ENCODE measurements at places on chromosomes 2 and 18. TPM values are rescaled to one million over a fixed set of nuclear protein-coding genes. Genes with fewer than 3 reads are reported as not detected.

Gene ABHD1
- 0.77 TPM for total RNA-seq

Gene LYG1
- 0.69 TPM for total RNA-seq

Gene GALNT13
- total RNA-seq, result 21.6 TPM

Gene UGT1A10
- not detected for total RNA-seq
